ENCODE measurements at places on chromosomes 3 and 15.

- DNase-seq: no peak
Observed at GRCh38 chr15:84886211-84886983, 1.9 kb downstream of the SLC28A1 start.

DNA sequence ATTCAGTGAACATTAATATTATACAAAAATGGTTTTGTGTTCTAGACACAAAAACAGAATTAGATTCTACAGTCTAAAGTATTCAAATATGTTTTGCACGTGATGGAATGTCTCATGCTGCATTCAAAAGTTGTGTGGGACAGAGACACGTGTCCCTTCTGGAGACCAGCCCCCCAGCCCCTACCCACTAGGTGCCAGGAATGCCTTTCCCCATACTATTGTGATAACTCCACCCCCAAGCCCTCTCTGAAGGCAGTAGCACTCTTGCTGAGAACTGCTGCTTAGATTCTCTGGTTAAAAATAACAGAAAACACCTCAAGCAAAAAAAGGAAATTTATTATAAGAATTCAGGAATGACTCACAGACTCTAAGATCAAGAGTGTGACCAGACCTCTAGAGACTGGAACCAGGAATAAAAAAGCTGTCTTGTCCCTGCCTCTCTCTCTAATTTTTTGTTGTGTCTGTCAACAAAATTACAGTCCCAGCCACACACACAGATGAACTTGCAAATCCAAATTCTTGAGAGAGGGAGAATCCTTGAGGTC is 57.7 kb downstream of the PXYLP1 start:
- DNase-seq: no peak

- DNase-seq: no peak
Observed at GRCh38 chr3:76715426-76715825, 324.5 kb upstream of the ROBO2 start.

DNA sequence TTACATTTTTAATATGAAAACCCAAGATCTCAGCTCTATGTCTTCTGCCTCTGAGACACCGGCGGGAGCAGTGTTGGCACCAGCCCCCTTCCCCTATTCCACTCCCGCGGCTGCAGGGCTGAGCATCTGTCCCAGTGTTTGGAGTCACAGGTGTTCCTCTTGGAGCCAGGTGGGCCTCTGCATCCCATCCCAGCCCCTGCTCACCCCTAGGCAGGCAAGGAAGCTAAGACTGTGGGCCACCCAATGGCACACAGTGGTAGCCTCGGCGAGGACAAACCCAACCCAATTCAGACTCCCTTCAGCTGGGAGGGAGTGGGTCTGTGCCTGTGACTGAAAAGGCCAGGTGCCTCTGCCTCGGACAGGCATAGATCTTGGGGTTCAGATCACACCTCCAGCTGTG is 3.1 kb downstream of the CHST13 start:
- no peak for DNase-seq

DNA sequence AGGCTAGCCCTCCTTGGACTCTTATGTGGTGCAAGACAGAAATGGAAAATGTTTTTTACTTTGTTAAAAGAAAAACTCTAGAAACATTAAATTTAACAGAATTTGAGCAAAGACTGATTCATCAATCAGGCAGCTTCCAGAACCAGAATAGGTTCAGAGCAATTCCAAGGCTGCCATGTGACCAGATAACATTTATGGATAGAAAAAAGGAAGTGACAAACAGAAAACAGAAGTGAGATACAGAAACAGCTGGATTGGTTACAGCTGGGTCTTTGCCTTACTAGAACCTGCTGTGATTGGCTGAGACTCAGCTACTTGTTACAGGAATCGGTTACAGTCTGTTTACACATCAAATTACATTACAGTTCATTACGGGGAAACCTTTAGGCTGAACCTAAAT is 22.5 kb upstream of the OTOL1 start:
- no peak for DNase-seq

DNA sequence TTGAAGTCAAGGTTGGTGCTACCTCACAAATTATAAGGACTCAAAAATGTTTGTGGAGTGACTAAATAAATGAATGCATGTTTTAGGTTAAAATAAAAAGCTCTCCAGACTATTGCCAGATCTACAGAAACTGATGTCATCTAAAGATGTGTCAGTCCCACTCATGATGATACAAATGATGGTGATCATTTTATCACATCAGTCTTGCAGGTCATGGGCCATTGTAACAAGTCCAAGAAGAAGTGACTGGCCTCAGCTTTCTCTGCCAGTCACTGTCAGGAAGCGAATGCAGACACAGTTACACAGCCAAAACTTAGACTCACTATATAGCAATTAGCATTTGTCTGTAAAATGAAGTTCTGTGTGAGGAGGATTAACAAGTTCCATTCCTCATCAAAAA is 18.5 kb downstream of the ATP8B4 start:
- DNase-seq: no peak

DNA sequence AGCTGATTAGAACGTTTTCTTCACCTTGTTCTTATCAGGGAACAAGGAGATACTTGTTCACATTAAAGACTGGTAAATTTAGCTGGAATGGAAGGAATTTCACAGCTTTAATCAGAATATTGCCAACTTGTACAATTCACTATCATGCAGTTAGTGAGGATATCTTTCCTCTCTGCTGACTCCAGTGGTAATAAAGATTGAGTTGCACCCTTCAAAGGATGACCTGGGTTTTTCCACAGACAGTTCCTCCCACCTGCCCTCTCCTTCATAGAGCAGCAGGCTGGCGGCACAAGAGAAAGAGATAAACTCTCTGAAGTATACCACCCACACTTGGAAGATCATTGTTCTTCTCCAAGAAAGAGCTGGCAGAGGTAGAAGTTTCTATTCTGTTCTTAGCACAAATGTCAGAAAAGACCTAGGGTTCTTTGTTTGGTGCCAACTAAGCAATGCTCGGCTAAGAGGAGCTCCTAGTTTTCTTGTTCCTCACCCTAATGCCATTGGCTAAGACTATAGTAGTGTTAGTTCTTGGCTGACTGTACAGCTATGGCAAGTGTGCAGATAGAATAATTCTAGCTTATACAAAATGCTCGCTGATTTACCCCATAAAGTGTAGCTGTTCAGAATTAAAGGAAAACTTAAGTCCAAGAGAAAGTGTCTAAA is 169.1 kb downstream of the CLSTN2 start:
- DNase-seq: no peak

GRCh38 chr3:154050216-154050615 is 71.0 kb upstream of the ARHGEF26 start:
- DNase-seq: no peak

DNA sequence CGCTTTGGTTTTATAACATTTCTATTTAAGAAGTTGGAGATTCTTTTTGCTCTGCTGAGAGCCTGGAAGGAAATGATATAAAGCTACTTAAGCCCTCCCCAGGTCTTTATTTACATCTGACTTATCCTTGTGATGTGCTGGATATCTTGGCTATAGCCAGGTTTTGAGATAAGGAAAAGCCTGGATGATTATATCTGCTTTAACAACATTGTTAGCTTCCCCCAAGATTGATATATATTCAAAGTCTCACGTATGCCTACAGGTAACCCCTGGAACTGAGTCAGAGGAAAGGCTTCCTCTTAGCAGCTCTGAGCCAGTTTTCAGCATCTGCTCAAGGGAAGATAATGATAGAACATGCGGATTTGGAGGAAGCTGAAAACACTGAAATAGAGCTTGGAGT is 61.5 kb upstream of the CRBN start:
- no peak for DNase-seq

All from activated CD4-positive, alpha-beta T cell treated with anti-CD3 and anti-CD28 coated beads, Interleukin-2, amount 50 U/mL, for 24 hours (primary cell).